ENCODE measurements at places on chromosomes 12 and 14.

GRCh38 chr12:62604871-62605270 lies 138.2 kb downstream of the MON2 start:
- peak; percentile 24 for DNase-seq

GRCh38 chr14:21575661-21576060 lies 4.2 kb downstream of the OR10G3 start:
- no peak for DNase-seq

DNA sequence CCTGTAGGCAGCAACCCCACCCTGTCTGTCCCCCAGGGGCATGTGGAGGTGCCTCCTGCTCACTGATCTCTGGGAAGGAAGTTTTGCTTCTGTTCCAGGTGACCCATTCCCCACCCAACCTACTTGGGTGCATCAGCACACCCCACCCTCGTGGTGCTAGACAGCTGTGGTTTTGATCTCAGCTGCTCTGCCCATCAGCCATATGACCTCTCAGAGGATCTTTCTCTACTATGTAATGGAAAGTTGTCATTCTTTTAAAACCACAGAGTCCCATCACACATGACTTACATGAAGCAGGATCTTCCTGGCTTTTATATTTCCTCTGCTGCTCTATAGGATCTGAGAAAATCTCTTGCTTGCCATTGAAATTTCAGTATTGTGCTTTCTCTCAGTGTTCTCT lies 13.5 kb upstream of the KRT82 start:
- DNase-seq: no peak

DNA sequence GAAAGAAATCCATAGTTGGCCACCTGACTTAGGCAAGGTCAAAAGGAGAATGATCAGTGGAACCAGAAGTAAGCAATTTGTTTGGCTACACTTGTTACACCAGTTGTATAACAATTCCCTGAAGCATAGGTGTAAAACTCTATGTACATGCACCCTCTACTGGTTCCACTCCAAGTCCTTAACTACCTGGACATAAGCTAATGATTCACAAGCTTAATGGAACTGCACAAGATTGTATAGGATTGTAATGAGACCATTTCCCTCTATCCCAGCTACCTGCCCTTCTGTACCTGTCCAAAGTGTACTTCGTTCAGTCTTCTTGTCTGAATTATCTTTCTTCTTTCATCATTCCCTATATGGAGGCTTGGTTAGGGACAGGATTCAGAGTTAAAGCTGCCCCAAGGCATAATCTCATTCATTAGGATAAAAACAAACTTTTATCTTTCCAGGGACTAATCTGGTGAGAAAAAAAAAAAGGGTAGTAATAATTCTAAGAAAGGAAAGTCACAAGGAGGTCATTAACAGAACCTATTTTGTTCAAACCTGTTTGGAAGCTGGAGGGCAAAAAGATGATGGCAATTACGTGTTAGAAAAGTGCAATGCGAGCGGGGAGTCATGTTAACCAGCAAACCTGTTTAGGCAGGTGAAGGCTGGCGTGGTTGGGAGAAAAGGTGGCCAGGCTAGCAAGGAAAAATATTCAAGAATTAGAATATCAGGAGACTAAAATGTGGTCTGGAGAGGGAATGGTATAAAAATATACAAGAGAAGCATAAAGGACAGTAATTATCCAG lies 2.8 kb upstream of the TMEM52B start:
- DNase-seq: no peak

DNA sequence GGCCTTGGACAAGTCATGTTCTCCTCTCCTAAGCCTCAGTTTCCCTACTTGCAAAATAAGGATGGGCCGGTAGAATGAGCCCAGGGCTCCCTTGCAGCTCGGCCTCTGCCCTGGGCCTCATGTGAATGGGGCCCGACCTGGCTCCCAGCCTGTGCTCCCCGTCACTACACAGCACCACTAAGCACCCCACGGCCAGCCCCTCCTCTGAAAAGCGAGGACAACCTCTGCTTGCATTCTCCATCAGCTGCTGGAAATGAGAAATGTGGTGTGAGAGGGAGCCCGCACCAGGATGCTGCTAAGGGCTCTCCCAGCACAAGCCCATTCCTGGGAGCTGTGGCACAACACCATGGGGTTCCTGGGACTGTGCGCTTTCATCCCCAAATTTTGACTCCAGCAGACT lies 10.2 kb downstream of the SLC25A47 start:
- DNase-seq: no peak
